ENCODE measurements at places on chromosomes 11 and 22.
A peak's percentile ranks its signal among the peaks of the same experiment; 100 is the strongest.

GRCh38 chr11:19366992-19367709 lies 126.4 kb upstream of the E2F8 start:
- no peak for DNase-seq

- no peak for DNase-seq
Measured at GRCh38 chr22:49162841-49163240, 664.8 kb downstream of the BRD1 start.

GRCh38 chr11:1390569-1391164 lies 933 bp downstream of the BRSK2 start:
- DNase-seq: no peak

GRCh38 chr11:128039140-128040021 lies 548.0 kb downstream of the ETS1 start:
- DNase-seq: peak; percentile 78

DNA sequence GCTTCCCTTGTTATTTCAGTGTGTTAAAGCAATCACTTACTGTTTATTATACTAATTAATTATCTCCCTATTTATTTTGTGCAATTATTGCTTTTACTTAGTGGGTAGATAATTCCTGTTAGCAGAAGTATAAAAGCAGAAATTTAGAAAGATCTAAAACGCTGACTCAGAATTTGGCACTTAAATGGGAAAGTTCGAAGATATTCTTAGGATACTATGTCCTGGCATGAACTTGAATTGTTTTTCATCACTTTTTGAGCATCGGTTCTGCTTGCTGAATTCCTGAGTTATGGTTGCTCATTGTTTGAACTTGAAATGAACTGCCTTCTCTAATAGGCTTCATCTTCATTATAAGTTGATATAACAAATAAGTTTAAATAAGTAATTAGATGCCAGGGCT lies 325.4 kb downstream of the JRKL start:
- no peak for DNase-seq

DNA sequence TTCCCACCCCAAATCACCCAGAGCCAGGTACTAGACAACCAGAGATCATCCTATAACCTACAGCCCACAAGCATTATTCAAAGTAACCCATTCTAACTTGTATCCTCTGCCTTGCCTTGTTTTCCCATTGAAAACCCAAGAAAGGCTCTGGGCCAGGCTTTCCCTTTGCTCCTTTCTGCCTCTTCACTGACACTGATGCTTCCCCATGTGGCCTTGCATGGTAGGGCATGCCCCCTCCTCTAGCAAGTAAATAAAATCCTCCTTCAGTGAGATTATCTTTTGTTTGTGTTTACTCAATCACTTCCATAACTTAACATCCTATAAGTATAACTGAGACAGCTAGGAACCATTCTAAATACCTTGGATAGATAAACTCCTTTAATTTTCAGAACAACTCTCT lies 65.6 kb upstream of the FAR1 start:
- no peak for DNase-seq
